T-helper 2 cell treated with Interferon-gamma antibody and Interleukin-4, amounts not matched to agents 100 ng/mL and 5 ng/mL, for 36 hours (primary cell): ENCODE measurements at places on chromosomes 11 and 22. TPM values are rescaled to one million over a fixed set of nuclear protein-coding genes. Genes with fewer than 3 reads are reported as not detected.

The TRMU gene
- 65.2 and 69.8 TPM in 2 replicates for total RNA-seq

The PIH1D2 gene
- 0.43 and 0.59 TPM in 2 replicates for total RNA-seq

The MS4A6A gene
- total RNA-seq: not detected in 2 replicates

The TTC28 gene
- 1.1 and 1.4 TPM in 2 replicates for total RNA-seq

The OLFML1 gene
- not detected in 2 replicates for total RNA-seq

The LMNTD2 gene
- total RNA-seq: 1.6 and 2.4 TPM in 2 replicates

The OR4D5 gene
- not detected in 2 replicates for total RNA-seq
